ENCODE measurements at places on chromosomes 1 and 21.

GRCh38 chr1:90707363-90707710 is 9.8 kb downstream of the BARHL2 start:
- no peak for DNase-seq

GRCh38 chr1:223827193-223827663 is 18.5 kb downstream of the TP53BP2 start:
- DNase-seq, result no peak

DNA sequence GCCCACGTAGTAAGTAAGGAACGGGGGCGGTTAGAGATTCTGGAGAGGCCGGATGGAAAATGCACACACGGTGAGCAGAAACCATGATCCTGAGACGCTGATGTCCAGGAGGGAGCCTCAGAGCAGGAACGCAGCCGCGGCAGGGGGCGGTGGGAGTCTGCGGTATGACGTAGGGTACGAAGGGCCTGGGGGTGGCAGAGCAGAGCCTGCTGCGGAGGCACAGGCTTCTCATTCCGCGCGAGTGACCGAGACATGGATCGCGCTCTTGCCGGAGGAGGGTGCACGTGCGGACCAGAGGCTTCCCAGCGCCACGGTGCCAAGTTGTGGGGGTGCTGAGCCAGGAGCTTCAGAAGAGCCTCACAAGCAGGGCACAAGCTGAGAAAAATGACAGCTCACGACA is 176.2 kb downstream of the KIF26B start:
- DNase-seq, result no peak

DNA sequence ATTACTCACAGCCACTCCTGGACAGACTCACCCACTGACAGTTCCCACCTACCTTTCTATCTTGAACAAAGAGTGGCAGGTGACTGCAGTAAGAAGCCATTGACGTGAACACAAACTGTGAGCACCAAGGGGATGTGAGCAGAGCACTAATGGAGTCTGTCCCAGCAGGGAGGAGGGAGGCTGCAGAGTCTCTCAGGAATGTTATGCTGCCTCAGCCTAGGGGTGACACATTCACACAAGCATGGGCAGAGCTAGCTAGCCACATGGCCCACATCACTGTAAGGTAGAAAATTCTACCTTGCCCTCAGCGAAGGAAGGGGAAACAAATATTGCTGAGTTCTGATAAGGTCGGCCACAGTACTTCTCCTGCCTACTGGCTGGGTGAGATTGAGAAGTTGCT is 56.8 kb upstream of the PTGFRN start:
- no peak for DNase-seq

- no peak for DNase-seq
Measured at GRCh38 chr1:211748810-211749209, 73.4 kb upstream of the NEK2 start.

DNA sequence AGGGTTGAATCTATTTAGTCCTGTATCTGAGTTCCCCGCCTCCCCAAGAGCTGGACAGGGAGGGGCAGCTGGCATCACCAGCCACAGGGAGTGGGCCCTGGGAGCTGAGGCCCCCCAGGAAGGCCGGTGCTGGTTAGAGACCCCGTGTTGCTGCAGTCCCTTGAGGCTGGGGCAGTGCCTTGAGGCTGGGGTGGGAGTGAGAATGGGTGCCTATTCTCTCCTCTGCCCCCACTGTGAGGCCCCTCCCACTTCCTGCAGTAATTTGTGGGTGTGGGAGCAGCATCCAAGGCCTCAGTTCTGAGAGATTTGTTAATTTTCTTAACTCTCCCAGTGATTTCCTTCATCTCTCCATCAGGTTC is 2.5 kb upstream of the TRAPPC3 start:
- DNase-seq, result no peak

DNA sequence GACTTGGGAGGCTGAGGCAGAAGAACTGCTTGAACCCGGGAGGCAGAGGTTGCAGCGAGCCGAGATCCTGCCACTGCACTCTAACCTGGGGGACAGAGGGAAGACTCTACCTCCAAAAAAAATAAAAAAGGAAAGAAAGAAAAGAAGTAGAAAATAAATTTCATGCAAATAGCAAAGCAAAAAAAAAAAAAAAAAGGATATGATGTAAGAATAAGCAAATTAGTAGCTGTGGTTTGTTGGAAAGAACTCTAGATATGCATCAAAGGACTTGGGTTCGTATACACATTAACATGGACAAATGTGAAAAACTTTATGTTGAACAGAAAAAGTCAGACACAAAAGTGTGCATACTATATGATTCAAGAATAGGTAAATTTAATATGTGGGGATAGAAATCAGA is 11.9 kb downstream of the WASF2 start:
- DNase-seq, result no peak

DNA sequence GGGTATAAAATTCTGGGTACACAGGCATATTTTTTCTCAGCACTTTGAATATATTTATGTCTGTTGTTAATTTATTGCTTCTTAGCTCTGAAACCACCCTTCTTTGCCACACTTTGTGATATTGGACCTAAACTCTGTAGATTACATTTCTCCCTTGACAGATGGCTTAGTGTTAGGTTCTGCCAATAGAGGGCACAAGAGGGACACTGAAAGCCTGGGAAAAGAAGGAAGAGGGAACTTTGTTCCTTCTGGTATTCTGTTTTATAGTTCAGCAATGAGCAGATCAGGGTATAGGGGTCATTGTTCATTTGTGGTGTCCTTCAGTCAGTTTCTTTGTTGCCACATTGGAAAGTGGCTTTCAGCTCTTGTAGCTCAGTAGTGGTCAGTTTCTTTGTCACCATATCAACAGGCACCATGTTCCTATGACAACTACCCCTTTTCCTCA is 423.5 kb upstream of the PROX1 start:
- no peak for DNase-seq

- no peak for DNase-seq
Measured at GRCh38 chr21:41196993-41197392, 29.0 kb downstream of the BACE2 start.

DNA sequence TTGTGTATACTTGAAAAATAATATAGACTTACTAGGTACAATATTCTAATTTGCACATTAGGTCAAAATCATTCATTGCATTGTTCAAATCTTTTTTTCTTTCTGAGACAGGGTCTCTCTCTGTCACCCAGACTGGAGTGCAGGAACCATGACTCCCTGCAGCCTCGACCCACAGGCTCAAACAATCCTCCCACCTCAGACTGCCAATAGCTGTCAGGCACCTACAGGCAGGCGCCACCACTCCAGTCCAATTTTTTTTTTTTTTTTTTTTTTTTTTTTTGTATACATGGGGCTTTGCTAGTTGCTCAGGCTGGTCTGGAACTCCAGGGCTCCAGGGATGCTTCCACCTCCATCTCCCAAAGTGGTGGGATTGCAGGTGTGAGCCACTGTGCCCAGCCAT is 656.9 kb downstream of the KCNT2 start:
- no peak for DNase-seq

- no peak for DNase-seq
Measured at GRCh38 chr1:162485236-162485635, 12.4 kb upstream of the UHMK1 start.

GRCh38 chr1:8179132-8179793 is 138.7 kb upstream of the SLC45A1 start:
- no peak for DNase-seq

GRCh38 chr1:236502972-236503639 is 20.7 kb upstream of the LGALS8 start:
- no peak for DNase-seq

GRCh38 chr1:40185951-40186864 is 25.0 kb downstream of the RLF start:
- DNase-seq, result no peak

GRCh38 chr1:188986745-188987417 is 1490.8 kb downstream of the BRINP3 start:
- DNase-seq, result no peak

DNA sequence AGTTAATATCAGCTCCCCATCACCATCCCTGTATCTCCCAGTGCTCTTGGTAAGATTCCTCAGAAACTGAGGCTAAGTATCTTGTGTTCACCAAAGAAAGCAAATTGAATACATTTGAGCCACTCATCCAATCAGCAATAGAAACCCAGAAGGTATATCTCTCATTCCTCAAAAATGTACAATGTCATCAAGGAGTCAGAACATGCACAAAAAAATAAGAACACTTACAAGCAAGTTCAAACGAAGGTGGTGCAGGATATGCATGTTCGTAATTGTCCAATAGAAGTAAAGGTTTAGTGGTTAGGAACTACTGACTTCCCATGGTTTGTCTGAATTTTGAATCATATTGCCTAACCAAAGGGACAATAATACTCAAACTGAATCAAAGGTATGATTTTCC is 24.3 kb downstream of the RXRG start:
- DNase-seq, result no peak

DNA sequence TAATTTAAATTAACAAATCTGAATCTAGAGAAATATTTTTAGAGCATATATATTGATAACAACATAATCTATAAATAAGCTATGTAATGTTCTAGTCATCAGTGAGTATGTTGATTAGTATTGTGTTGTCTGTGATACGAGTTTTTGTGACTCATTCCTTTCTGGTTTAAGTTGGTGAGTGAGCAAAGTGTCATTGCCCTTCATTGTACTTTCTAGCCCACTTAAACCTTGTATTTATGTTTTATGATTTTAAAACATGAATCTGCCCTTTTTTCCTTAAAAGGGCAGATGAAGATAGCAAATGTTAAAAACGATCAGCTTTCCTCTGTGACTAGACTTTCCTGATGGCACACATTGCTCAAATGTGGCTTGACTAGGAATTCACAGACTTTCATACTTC is 38.5 kb downstream of the MACO1 start:
- DNase-seq, result no peak

DNA sequence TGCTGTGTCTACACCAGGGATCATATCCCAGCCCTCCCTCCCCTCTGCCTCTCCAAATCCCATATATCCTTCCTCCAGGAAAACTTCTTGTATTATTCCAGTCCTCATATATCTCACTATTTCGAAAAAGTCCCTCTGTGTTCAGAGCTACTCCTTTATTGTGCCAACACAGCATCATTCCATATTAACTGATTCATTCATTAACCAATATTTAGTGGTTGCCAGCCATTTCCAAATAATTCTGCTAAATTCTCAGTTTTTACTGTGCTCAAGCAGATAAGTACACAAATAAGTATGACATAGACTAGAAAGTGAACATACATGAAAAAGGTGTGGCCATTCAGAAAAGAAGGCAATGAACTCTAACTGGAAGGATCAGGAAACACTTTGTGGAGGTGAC is 241.6 kb upstream of the DUSP10 start:
- DNase-seq, result no peak
